ENCODE measurements at places on chromosomes 13 and 19.

DNA sequence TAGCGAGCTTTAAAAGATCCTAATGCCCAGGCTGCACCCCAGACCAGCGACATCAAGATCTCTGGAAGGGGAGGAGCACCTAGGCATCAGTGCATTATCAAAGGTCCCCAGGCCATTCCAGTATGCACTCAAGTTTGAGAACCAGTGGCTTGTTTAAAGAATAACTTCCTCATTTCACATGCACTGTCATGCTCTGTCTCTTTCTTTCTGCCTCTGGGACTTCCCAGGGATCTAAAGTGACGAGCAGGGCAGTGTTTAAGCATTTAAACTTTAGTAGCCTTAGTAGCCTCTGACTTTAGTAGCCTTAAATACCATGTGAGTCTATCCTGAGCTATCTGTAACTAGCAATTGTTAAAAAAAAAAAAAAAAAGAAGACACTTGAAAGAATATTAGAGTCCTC is 8.9 kb upstream of the FARP1 start:
- no peak for DNase-seq

DNA sequence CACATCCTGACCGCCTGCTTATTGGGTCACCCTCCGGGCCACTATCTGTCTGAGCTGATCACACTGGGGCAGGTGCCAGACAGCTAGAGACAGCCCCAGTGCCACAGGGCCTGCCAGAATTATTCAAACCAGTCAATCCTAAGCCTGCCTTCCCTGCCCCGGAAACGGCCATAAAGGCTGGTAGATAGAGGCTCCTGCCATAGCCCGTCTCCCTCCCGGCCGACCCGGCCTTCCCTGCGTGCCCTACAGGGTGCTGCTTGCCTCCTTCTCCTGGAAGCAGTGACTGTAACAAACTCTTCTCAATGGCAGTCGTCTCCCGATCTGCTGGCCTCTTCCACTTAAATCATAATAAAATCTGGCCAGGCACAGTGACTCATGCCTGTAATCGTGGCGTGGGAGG is 158.6 kb upstream of the SOX1 start:
- no peak for DNase-seq

GRCh38 chr19:6402837-6403608 is 10.1 kb upstream of the GTF2F1 start:
- no peak for DNase-seq

DNA sequence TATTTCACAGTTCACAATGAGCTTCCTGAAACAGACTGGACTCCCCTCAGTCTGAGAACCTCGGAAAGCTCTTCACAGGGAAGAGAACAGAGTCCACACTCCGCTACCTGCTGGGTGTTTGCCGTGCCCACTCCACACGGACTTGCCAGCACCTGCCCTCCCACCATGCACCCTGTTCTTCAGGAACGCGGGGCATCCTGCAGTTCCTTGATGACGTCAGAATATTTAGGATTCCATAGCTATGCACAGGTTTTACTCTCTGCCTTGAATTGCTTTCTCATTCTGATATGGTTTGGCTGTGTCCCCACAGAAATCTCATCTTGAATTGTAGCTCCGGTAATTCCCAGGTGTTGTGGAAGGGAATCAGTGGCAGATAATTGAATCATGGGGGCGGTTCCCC is 74.4 kb upstream of the FARP1 start:
- no peak for DNase-seq

GRCh38 chr13:63540061-63540460 is 2124.4 kb upstream of the PCDH20 start:
- DNase-seq: no peak

DNA sequence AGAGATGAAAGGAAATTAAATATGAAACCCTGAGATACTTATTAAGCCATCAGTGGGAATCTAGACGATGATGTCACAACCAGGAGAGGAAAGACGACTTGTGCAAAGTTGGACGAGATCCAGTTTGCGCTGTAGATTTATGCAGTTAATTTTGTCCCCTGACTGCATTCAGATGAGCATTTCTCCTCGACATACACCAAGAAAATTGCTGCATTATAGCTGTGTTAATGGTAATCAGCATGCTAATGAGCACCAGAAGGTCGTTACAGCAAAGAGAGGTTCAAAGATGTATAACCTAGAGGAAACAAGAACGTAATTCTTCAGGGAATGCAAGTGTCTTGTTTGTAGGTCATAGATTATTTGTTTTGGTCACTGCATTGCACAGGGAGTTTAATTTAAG is 371.7 kb downstream of the RBM26 start:
- DNase-seq: no peak

- DNase-seq: no peak
Measured at GRCh38 chr13:39884166-39884565, 228.7 kb downstream of the COG6 start.

DNA sequence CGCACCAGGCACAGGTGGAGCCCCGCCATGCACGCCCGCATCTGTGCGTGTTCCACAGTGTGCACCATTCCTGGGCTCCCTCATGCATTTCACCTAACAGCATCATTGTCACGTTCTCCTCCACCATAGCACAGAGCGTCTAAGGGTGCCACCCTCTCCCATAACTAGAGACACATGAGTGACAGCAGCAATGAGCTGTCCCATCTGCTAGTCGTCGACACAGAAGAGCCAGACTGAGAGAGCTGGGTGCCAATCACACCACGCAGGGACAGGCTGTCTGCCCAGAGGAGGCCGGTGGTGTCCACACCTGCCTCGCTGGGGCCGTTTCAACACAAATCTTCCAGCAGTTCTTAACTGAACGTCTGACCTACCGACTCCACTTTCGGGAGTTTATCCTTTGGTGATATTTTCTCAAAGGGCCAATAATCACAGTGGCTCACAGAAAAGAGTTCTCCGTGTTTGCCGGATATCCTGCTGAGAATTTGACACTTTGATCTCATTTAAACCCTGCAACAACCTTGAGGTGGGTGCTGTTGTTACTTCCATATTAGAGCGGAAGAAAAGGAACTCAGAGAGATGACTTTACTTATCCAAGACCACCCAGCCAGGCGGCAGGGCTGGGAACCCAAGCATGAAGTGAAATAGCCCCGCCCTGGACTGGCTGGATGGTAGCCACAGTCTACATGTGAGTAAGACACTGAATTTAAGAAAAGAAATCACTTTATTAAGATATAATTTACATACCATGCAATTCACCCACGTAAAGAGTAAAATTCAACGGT is 16.2 kb downstream of the CLEC11A start:
- DNase-seq: no peak

DNA sequence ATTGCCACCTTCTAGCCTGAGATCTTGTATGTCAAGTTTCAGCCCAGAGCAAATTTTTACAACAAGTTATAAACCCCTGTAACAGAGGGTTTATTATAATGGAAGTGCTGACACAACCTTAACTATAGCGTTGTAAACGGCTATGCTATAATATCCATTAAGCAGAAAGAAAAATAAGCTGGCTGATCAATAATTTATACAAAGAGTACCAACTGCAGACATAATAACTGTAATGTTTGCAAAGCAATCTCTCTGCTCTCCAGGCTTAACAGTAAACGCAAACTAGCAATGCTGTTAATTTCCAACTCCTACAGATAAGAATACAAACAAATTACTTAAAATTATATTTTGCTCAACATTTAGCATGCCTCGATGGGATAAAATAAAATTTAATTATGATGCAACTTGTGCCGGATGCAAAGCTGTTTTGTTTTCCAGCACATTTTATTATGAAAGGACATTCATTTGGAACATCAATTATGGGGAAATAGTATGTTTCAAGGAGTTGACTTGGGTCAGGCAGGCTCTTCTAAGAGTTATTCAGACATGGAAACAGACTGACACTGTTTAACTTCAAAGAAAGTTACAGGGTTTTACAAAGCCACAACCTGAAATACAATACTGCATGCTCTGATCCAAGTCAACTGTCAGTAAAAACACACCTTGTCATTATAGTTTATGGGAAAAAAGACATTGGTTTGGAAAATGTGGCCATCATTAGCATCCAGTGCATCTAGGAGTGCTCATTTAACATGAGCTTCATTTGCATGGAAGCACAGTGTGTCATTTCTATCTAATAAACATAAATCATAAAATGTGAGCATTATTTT is 6.6 kb upstream of the DACH1 start:
- no peak for DNase-seq

- peak; percentile 59 for DNase-seq
Measured at GRCh38 chr19:13506471-13506820, at the start of gene CACNA1A. Gene CACNA1A, minus strand, starts transcription at chr19:13506479. Its CDS starts 255 bp downstream, at chr19:13506224.

DNA sequence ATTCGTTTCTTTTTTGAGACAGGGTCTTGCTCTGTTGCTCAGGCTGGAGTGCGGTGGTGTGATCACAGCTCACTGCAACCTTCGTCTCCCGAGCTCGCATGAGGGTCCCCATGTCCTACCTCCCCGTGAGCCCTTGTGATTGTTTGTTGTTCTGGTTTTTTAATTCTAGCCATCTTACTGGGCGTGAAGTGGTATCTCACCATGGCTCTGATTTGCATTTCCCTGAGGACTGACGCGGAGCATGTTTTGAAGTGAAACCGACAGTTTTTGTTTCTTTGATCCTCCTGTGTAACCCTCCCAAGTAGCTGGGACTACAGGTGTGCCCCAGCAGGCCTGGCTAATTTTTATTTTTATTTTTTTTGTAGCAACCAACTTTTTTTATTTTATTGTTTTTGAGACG is 21.7 kb downstream of the GNG7 start:
- no peak for DNase-seq

DNA sequence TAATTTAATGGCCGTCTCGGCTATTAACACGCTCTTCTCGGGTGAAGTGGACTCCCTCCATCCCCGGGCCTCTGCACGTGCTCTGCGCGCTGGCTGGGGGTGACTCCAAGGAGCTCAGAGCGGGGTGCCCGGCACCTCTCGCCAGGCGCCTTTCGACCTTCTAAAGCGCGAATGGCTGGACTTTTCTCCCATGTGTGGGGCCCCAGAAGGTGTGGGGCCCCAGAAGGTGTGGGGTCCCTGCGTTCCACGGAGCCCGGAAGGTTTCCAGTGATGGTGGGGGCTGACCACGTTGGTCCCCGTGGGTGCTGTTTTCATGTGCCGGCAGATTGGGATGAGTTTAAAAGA is 3.3 kb upstream of the ALOX5AP start:
- no peak for DNase-seq

GRCh38 chr13:42181381-42181953 is 90.5 kb upstream of the AKAP11 start:
- DNase-seq: no peak

- no peak for DNase-seq
Measured at GRCh38 chr19:4444765-4445741, 12.5 kb downstream of the UBXN6 start.

- DNase-seq: no peak
Measured at GRCh38 chr13:43196750-43197370, 173.5 kb downstream of the DNAJC15 start.

GRCh38 chr19:23817519-23817918 is 58.8 kb upstream of the ZNF681 start:
- DNase-seq: no peak

GRCh38 chr13:37136187-37136586 is 30.7 kb upstream of the CSNK1A1L start:
- no peak for DNase-seq

DNA sequence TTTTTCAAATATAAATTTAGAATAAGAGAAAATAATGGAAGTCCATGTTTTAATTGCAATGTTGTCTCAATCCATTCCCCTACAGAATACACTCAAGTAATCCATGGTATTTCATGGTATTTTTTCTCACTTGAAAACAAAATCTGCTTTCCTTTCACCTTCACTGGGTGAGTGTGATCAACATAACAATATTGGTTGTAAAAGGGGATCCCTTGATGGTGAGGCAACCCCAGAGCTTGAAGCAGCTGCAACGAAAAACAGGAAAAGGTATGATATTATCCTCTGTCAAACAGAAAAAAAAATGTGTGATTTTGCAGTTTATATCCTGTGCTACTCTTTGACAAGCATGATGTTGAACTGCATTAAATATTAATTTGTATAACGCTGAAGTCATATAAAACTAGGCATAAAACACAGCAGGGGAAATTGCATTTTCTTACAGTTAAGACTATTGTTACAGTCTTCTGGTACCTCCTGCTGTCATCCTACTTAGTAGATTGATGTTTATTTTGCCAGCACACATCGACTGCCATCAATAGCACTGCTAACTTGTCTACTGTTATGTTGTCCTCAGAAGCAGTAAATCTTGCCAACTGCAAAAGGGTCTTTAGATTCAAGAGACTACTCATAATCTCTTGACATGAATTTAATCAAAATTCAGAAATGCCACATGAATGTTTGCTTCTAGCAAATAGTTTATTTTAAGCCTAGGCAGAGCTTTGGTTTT is 373.1 kb upstream of the MIR17HG start:
- no peak for DNase-seq

DNA sequence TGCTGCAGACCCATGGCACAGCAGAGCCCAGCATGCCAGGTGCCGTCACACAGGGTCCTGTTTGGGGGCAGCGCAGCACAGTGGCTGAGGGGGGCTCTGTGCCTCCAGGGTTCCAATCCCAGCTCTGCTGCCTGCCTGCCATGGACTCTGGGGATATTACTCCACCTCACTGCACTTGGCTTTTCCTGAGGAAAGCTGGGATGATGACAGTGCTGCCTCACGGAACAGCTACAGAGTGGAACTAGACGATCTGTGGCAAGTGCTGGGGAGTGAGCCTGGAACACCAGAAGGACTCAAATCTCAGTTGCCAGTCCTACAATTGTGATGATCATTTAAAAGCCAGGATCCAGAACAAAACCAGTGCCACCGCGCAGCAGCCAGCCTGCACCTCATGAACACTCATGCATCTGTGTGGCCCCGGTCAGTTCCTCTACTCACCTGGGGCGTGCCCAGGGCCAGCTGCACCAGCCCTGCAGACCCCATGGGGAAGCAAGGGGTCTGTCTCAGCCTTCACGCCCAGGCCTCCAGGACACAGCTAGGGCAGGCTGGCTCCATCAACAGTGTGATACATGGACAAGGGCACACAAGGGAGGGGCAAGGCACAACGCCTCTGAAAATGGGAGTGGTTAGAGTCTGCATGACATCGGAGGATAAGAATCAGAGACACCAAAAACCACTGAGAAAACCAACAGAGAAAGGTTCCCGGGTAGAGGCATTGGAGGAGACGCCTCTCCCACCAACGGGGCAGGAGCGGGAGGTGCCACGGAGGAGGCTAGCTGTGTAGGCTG is 55.2 kb downstream of the ATP7B start:
- no peak for DNase-seq

- DNase-seq: no peak
Measured at GRCh38 chr13:30110301-30111070, 196.9 kb downstream of the KATNAL1 start.

All from frontal cortex (tissue), 4 donors.